ENCODE measurements at places on chromosomes 12 and 14. TPM values are rescaled to one million over a fixed set of nuclear protein-coding genes. Genes with fewer than 3 reads are reported as not detected.

GRCh38 chr12:66251049-66251448, 51.2 kb upstream of the HELB start:
- no peak overlapping the region for H3K4me3 ChIP-seq
- no peak for DNase-seq
- no peaks in the 10 kb centered on the region for H3K4me1 ChIP-seq
- no peak overlapping the region for H3K27ac ChIP-seq
- H3K36me3 ChIP-seq, result no peaks in the 10 kb centered on the region

GRCh38 chr14:33249233-33249820, 310.6 kb downstream of the NPAS3 start:
- no peak overlapping the region for H3K4me3 ChIP-seq
- no peak for DNase-seq
- H3K36me3 ChIP-seq, result no peaks in the 10 kb centered on the region
- no peaks in the 10 kb centered on the region for H3K4me1 ChIP-seq

Gene EGLN3
- 18.6 TPM for total RNA-seq

DNA sequence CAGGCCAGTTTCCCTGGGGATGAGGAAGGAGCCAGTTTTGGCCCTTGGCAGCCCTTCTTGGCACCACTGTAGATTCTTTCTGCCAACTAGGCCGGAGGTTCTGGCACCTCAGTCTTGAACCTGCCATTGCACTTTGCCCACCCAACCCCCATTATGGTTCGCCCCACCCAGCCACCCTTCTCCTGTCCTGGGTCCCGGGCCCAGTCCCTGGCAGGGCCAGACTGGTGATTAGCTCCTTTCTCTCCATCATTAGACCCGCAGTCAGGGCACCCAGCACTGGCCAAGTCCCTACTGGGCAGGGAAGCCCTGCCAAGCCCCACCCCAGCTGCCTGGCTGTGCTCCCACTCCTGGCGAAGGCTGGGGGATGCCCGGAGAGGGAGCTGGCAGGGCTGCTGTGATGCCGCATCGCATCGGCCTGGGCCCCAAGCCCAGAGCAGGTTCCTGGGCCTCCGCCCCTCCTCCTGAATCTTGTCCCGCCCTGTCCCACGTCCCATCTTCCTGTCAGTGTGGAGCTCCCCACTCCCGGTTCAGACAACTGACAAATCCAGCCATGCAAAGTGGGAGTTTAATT, 9.8 kb downstream of the FAM222A start:
- H3K4me1 ChIP-seq, result no peaks in the 10 kb centered on the region
- H3K36me3 ChIP-seq, result no peaks in the 10 kb centered on the region

DNA sequence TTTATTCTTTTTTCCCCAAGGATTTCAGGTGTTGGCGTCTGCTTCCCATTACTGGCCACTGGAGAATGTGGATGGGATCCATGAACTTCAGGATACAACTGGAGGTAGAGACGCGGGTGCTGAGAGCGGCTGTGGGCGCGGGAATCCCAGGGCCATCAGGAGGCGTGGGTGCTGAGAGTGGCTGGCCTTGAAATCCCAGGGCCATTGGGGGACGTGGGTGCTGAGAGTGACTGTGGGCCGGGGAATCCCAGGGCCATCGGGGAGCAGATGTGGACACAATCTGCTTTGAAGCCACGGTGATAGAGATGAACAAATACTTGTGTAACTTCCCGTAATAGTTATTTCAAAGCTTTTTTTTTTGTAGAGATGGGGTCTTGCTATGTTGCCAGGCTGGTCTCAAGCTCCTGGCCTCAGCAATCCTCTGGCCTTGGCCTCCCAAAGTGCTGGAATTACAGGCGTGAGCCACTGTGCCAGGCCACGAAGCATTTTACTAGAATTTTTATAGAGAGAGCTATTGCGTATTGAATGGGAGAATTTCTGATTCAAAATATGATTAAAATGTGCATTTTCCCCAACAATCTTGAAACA, 12.8 kb downstream of the ADGRD1 start:
- no peak overlapping the region for H3K27ac ChIP-seq
- peaks cover 2% of the 10 kb centered on the region for H3K27me3 ChIP-seq
- DNase-seq, result no peak
- H3K36me3 ChIP-seq, result no peaks in the 10 kb centered on the region

DNA sequence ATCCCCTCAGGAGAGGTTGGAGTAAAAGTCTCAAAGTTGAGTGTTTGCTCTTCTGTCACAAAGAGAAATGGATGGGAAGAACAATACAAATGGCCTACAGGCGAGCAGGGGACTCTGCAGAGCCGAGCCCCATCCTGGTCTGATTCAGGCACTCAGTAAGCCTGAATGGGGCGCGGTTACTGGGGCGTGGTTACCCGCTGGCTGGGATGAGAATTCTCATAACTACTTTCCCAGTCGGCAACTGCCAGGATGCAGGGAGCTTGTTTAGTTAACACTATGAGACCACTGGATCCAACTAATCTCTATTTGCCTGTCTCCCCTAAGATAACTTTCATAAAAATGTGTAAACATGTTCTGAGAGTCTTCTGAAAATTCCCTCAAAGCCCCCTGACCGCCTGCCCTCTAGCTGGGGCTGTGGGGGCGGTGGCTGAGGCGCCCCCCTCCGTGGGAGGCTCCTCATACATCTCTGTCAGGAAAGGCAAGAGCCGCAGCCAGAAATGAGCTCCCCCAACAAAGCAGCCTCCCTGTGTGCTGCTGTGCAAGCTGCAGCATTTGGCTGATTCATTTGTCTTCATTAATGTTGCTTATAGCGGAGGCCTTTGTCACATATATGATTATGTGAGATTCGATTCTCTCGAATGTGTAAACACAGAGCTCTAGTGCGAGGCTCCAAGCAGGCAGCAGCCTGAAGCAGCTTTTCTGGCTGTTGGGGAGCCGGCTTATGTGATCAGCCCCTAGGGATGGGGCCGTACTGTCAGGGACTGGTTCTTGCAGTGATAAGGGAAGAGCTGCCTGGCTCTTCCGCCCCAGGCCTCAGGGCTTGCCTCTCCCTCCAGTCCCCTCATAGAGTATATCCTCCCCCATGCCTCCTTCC, 126.1 kb upstream of the ARHGAP5 start:
- peaks cover 15% of the 10 kb centered on the region for H3K4me1 ChIP-seq
- DNase-seq, result no peak

Gene SPRYD3
- 19.0 TPM for total RNA-seq

- peaks cover 15% of the 10 kb centered on the region for H3K36me3 ChIP-seq
- no peak overlapping the region for H3K27ac ChIP-seq
- no peak for DNase-seq
- H3K27me3 ChIP-seq, result no peaks in the 10 kb centered on the region
- H3K4me3 ChIP-seq, result no peak overlapping the region
- peaks cover 48% of the 10 kb centered on the region for H3K4me1 ChIP-seq
Observed at GRCh38 chr12:31737763-31738162, 8.9 kb upstream of the AMN1 start.

DNA sequence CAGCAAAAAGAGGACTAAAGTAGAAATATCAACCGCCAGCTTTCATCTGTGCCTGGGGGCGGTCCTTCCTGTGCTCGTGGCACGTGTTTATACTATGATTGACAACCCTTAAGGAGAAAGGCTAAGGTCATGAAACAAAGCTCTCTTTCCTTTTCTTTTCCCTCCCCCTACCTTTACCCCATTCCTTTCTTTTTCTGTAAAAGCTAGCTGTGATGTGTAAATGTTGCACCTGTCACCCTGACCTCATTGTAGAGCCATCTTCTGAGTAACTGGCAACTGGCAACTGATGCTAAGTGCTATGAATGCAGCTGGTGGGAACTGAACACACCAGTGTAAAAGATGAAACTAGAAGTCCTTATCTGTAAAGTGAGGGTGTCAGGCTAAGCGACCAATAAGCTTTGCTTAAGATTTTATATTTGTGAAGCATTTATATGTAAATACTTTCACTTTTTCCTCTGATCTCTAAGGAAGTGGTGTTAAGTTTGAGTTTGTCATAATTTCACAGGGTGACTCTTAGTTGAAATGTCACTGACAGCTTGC, 102.8 kb upstream of the BCAT1 start:
- DNase-seq, result peak; percentile 64
- peaks cover 37% of the 10 kb centered on the region for H3K4me1 ChIP-seq
- H3K27me3 ChIP-seq, result no peaks in the 10 kb centered on the region

Gene OASL
- total RNA-seq, result 34.2 TPM

GRCh38 chr14:30874999-30875787, 834 bp downstream of the COCH start:
- H3K27me3 ChIP-seq, result peaks cover 65% of the 10 kb centered on the region
- DNase-seq, result no peak
- H3K27ac ChIP-seq, result no peak overlapping the region
- peak overlapping the region; percentile 67 for H3K4me3 ChIP-seq
- peaks cover 13% of the 10 kb centered on the region for H3K4me1 ChIP-seq
- no peaks in the 10 kb centered on the region for H3K36me3 ChIP-seq

Gene ZNF891
- 2.7 TPM for total RNA-seq

Gene FAM222A
- total RNA-seq, result 0.73 TPM

DNA sequence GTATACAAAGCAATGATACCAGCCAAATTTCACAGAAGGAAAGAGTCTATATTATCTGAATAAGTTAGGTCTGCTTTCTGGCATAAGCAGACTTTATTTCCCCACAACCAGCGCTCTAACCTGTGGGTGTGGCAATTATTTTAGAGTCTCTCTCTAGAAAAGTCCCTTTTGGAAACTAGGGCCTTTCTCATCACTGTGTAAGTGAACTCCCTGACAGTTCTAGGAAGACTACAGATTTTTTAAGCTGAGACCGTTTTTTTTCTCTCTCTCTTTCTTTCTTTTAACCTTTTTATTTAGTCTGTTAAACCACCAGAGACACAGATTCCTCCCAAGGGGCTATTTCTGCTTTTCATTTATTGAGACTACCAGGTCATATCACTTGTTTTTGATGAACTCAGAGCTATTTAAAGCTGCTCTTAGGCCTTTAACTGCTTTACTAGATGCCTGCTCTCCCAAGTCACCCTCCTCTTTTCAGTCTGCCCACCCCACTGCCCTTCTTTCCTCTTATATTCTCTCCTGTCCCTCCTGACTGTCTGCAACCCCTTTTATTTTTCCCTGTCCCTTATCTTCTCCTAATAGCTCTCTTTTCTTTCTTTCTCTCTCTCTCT, 69.2 kb upstream of the ARHGAP5 start:
- no peak overlapping the region for H3K4me3 ChIP-seq
- no peaks in the 10 kb centered on the region for H3K4me1 ChIP-seq
- H3K36me3 ChIP-seq, result no peaks in the 10 kb centered on the region

Gene ADAM21
- not detected for total RNA-seq

Gene RBP5
- total RNA-seq, result not detected

GRCh38 chr12:89231686-89232085, 120.6 kb downstream of the DUSP6 start:
- peaks cover 74% of the 10 kb centered on the region for H3K4me1 ChIP-seq
- no peak overlapping the region for H3K4me3 ChIP-seq

- no peaks in the 10 kb centered on the region for H3K4me1 ChIP-seq
- no peaks in the 10 kb centered on the region for H3K27me3 ChIP-seq
- H3K36me3 ChIP-seq, result no peaks in the 10 kb centered on the region
- no peak overlapping the region for H3K4me3 ChIP-seq
Observed at GRCh38 chr14:38409071-38409705, 153.3 kb upstream of the CLEC14A start.

- no peaks in the 10 kb centered on the region for H3K4me1 ChIP-seq
- no peak for DNase-seq
- H3K4me3 ChIP-seq, result no peak overlapping the region
- no peaks in the 10 kb centered on the region for H3K36me3 ChIP-seq
Observed at GRCh38 chr12:88375306-88376305, 204.7 kb downstream of the KITLG start.

DNA sequence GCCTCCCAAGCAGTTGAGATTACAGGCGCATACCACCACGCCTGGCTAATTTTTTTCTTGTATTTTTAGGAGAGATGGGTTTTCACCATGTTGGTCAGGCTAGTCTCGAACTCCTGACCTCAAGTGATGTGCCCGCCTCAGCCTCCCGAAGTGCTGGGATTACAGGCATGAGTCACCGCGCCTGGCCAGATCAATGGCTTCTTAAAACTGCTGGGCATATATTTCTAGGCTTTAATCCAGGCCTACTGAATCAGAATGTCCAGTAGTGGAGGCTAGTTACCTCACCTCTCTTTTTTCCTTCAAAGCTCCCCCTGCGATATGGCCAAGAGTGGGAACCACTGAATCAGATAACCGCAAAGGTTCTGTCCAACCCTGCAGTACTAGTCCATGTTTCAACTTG, 17.1 kb downstream of the POU6F1 start:
- peaks cover 15% of the 10 kb centered on the region for H3K4me1 ChIP-seq
- no peak for DNase-seq
- H3K27me3 ChIP-seq, result no peaks in the 10 kb centered on the region
- H3K4me3 ChIP-seq, result no peak overlapping the region
- H3K27ac ChIP-seq, result no peak overlapping the region
- H3K36me3 ChIP-seq, result no peaks in the 10 kb centered on the region

DNA sequence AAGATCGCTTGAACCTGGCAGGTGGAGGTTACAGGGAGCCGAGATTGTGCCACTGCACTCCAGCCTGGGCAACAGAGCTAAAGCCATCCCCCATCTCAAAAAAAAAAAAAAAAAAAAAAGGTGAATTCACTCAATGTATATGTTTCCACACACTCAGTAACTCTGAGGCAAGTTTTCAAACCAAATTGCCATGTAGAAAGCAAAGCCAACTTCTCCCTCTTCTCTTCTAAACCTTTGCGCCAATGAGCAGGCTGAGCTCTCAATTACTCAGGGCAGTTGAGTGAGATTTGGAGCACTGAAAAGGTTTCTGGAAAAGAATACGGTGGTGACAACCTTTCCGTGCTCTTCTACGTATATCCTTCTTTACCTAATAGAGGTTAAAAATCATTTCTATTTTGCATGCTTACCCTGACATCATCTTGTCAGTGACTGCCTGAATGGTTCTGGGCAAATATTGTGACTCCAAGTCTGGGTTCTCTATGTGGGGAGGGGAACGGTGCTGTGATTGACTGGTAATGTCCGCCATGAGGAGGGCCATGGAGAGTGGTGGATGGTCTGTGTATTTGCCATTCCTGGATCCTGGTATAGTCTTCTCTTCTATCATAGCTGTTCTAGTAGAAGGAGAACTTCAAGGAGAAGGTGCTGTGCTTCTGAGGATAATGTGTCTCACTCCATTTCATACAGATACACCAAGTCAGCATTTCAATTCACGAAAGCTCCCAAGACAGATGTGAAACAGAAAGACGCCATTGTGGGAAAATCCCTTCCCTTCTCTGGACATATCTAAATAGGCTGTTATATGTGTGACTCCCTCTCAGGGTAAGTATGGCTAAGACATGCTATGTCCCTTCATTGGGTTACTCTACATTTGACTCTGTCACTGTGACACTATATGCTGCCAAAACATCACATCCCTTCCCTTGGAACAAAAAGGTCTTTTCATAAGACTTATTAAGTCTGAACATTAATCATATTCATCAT, 46.2 kb upstream of the MED13L start:
- peaks cover 49% of the 10 kb centered on the region for H3K4me1 ChIP-seq
- H3K27ac ChIP-seq, result peak overlapping the region; percentile 72
- DNase-seq, result no peak
- H3K36me3 ChIP-seq, result peaks cover 8% of the 10 kb centered on the region
- H3K4me3 ChIP-seq, result no peak overlapping the region
- H3K27me3 ChIP-seq, result no peaks in the 10 kb centered on the region

DNA sequence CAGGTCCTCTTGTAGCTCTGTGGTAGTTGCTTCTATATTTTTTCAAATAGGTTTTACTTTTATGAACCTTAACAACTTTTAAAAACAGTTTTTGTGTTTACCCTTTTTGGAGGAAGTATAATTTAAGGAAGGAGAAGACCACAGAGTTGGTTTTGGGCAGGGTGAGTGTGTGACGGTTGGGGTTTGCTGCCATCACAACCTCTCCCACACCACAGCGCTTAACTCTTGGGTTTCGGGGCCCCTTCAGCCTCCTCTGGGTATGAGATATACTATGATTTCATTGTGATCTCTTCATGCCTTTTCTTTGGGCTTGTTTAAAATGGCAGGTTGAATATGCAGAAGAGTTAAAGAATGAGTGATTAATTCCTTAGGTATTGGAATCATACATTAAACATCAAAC, 228.7 kb upstream of the CRY1 start:
- peaks cover 2% of the 10 kb centered on the region for H3K27me3 ChIP-seq
- peak overlapping the region; percentile 94 for H3K27ac ChIP-seq
- peaks cover 64% of the 10 kb centered on the region for H3K4me1 ChIP-seq
- H3K4me3 ChIP-seq, result peak overlapping the region; percentile 82
- peak; percentile 66 for DNase-seq
- H3K36me3 ChIP-seq, result peaks cover 5% of the 10 kb centered on the region
